Activated naive CD8-positive, alpha-beta T cell treated with anti-CD3 and anti-CD28 coated beads for 36 hours (primary cell): ENCODE measurements at places on chromosomes 4 and X.

DNA sequence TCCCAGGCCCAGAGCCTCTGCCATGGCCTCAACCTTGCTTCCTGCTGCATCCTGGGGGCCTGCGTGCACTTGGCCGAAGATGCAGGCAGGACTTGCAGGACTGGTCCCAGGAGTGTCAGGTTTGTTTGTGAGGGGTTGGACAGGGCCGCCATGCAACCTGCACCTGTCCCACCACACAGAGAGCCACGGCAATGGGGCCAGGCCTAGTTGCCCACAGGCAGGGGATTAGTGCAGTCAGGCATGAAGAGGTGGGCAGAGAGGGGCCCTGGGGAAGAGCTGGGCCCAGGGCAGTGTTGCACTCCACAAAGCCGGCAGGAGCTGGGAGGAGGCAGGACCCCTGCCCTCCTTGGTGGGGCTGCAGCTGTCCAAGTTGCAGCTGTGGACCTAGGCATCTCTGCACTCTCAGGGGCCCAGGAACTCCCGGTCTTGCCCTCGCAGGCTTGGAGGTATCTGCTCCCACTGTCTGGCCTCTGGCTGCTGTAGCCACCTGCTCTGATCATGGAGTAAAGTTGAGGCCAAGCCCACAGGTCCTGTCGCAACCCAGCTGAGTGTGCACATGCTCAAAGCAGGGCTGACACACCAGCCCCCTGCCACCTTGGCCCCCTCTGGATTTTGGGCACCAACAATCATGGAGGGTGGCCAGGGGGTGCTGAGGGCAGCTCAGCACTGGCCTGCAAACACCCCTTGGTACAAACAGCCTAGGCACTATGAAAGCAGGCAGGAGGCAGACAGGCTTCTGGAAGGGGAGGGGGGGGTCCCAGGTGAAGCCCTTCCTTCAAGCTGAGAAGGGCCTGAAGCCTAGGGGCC lies 190.4 kb upstream of the PCDH10 start:
- no peak for DNase-seq

- no peak for DNase-seq
Measured at GRCh38 chr4:146121757-146122156, 53.8 kb upstream of the LSM6 start.

DNA sequence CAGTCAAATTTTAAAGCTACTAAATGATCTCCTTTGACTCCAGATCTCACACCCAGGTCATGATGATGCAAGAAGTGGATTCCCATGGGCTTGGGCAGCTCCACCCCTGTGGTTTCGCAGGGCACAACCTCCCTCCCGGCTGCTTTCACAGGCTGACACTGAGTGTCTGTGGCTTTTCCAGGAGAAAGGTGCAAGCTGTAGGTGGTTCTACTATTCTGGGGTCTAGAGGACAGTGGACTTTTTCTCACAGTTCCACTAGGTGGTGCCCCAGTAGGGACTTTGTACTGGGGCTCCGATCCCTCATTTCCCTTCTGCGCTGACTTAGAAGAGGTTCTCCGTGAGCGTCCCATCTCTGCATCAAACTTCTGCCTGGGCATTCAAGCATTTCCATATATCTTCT lies 845.2 kb downstream of the PCDH18 start:
- no peak for DNase-seq

GRCh38 chrX:38192007-38192810 lies 28.5 kb downstream of the SRPX start:
- DNase-seq, result no peak

GRCh38 chr4:159396151-159396550 lies 293.3 kb downstream of the RAPGEF2 start:
- no peak for DNase-seq

GRCh38 chr4:5133201-5133600 lies 81.9 kb downstream of the STK32B start:
- DNase-seq, result no peak

GRCh38 chr4:39062094-39062769 lies at the start of gene KLHL5:
Gene KLHL5, plus strand, starts transcription at chr4:39062232. Its CDS starts 421 bp downstream, at chr4:39062653.
- DNase-seq, result no peak

DNA sequence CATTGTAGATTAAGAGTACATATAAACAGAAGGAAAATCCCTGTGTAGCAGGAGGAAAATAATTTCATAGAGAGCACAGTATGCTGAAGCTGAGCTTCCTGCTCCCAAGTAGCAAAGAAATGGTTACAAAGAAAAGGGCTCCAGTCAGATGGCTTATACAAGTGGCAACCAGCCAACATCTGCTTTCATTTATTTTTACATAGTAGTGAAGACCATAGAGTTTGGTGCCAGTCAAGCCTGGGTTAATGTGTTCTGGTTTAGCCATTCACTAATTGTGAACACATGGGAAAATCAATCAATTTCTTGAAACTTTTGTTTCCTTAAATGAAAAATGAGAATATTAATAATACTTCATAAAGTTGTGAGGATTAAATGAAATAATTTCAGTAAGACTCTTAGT lies 111.3 kb upstream of the ELOVL6 start:
- no peak for DNase-seq

DNA sequence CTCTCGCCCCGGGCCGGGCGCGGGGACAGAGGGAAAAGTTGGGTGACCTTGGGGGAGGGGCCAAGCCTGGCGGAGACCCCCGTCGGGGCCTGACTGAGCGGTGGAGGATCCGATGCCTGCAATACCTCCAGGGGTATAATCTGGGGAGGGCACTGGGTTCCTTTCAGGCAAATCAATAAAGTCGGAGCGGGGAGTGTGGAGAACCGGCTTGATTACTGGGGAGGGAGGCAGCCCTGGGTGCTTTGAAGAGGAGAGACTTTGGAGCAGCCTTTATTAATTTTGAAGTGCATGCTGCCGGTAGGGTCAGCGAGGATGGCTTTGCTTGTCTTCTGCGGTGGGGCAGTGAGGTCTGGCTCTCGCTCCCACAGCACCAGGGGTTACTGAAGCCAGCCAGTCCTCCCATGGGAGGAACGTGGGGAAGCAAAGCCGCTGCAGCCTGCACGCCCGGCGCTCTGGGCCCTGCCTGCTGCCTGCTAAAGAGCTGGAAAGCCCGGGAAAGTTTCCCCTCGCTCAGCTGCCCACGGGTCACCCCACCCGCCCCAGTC lies 403 bp upstream of the LGI2 start:
- DNase-seq, result no peak
